Stimulated activated CD4-positive, alpha-beta T cell treated with anti-CD3 and anti-CD28 coated beads, Interleukin-1b, Interleukin-23, amount 100 ng/mL, for 1 hour (primary cell): ENCODE measurements at places on chromosomes 11 and 22.

DNA sequence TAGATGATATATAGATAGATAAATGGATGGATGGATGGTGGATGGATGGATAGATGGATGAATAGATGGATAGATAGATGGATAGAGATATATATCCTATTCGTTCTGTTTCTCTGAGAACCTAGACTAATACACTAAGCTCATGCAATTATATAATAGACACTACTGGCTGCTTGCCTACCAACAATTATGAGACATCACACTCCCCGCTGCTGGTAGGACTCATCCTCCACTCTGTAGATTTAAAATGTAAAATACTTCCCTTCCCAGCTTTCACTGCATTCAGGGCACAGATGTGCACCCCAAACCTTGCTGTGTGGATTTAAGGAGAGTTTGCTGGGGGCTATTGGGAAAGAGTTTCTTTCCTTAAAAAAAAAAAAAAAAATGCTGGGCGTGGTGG lies 28.3 kb upstream of the RCN1 start:
- no peak for DNase-seq

- DNase-seq = no peak
Observed at GRCh38 chr22:20998411-20999336, 3.2 kb downstream of the THAP7 start.

- no peak for DNase-seq
Observed at GRCh38 chr22:36724836-36725235, 21.3 kb upstream of the CACNG2 start.

DNA sequence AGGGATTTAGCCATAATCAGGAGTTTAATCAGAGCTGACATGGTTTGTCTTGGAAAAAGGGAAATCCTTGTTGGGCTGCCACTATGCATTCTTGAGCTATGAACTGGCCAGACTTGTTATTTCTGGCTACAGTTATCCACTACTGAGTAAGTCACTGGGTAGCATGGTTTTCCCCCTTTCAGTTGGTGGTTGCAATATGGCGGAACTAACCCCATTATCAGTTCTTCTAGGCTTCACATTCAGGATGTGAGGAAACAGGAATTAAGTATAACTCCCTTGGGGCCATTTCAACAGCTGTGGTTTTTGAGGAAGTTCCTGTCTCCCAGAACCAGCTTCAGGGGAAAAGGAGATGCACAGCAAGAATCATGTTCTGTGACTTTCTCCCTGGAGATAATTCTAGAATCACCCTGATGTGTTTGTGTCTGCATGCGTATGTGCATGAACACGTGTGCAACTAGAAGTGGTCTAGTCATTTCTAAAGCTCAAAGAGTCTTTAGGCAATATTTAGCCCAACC lies 103.0 kb upstream of the CD44 start:
- DNase-seq = no peak

DNA sequence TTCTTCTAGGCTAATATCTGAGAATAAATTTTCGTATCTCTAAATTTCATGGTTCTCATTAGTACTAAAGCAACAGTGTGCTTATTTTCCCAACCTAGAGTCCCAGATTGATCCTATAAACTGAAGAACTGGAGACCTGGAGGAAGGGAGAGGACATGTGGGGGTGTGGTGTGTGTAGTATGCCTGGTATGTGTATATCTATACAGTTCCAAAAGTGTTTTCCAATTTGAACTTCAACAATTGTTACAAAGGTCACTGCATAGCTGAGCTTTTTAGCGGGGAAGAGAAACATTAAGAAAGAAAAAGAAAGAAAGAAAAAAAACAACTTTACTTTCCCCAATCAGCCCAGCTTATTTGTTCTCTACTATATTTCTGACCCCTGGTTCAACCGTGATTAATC lies 152.1 kb downstream of the SOX6 start:
- no peak for DNase-seq

- no peak for DNase-seq
Observed at GRCh38 chr11:70324376-70325115, 54.1 kb downstream of the PPFIA1 start.

DNA sequence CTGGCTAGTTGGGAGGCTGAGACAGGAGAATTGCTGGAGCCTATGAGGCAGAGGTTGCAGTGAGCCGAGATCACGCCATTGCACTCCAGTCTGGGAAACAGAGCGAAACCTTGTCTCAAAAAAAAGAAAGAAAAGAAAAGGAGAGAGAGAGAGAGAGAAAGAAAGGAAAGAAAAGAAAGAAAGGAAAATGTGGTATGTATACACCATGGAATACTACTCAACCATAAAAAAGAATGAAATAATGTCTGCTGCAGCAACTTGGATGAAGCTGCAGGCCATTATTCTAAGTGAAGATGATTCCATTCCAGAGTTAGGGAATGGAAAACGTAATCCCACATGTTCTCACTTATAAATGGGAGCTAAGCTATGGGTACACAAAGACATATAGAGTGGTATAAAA lies 30.8 kb downstream of the TTC28 start:
- DNase-seq = no peak

DNA sequence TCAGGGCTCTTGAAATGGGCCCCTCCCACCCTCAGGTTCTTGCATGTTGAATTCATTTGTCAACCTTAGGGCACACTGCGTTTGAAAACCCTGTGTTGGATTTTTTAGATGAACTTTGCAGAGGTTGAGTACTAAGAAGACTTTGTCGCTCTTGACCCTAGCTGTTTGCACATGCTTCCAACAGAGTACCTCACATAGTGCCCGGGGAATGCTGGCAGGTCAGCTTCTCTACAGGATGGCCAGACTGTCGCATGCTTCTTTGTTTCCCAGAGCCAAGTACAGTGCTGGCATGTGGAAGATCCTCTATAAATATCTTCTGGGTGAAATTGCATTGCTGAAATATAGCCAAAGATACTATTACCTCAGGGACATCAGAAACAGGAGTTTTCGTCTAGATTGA lies 59.9 kb downstream of the FAT3 start:
- DNase-seq = no peak

DNA sequence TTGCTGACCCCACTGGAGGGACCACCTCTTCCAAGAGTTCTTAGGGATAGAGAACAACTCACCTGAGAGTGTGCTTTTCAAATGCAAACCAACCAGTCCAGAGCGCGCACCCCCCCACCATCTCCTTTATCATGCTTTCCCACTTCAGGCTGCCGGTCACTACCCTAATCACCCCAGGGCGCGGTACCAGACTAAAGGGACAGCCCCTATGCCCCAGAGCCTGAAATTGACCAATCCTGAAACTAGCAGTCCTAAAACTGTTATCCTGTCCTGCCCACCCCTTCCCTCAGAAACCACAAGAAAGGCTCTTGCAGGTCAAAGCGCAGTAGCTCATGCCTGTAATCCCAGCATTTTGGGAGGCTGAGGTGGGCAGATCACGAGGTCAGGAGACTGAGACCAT lies 37.0 kb downstream of the NEAT1 start:
- no peak for DNase-seq

DNA sequence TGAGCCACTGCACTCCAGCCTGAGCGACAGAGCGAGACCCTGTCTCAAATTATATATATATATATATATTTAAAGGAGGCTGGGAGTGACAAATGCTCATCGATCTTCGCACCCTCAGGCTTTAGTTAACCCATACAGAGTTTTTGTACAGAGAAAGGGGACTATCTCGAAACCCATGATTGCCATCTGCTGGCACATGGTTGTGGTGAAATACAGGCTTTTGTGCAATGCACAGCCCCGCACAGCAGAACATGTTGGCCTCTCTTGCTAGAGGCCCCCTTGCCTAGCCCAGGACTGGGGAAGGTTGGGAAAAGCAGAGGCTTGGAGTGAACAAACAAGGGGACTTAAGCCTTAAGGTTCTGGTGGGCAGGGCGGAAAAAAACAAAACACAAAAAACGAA lies 3.6 kb downstream of the MYBPC3 start:
- DNase-seq = no peak

DNA sequence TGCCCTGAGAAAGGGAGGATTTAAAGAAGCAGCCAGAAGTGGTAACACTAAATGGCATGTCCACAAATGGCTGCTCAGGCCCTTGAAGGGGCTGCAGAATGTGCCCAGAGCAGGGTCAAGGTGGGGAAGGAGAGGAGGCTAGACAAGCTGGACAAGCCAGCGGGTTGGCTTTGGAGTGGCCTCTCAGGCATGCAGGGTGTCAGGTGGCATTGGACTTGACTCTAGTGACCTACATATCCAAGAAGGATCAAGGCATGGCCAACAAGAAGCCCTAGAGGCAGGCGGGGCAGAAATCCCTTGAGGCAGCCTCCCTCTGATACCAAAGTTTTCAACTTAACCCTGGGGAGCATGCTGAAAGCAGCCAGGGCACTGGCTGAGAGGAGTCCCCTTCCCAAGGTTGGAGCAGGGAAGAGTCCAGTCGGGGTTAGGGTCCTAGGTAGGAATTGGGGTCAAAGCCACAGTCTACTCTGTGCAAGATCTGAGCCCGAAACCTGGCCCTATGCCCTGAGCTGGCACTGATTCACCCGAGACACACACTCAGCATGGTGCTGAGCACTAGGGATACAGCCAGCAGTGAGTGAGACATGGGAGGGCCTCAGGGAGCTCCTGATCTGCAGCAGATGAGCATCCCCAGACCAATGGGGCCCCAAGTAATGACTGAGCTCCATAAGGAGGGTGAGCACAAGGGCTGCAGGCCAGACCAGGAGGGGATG lies 95.8 kb upstream of the ASPHD2 start:
- DNase-seq = no peak

- no peak for DNase-seq
Observed at GRCh38 chr22:32619614-32620426, 145.2 kb downstream of the FBXO7 start.
